IMR-90 (cell line): ENCODE measurements at places on chromosomes 5 and 9. TPM values are rescaled to one million over a fixed set of nuclear protein-coding genes. Genes with fewer than 3 reads are reported as not detected.

The CYSTM1 gene
- total RNA-seq = 6.7 and 7.3 TPM in 2 replicates

The GFI1B gene
- total RNA-seq = not detected in 2 replicates

The FCN2 gene
- total RNA-seq = not detected in 2 replicates

The LHX3 gene
- not detected in 2 replicates for total RNA-seq

The CCL27 gene
- total RNA-seq = 0.18 TPM in 1 of 2 replicates, not detected in the other

The RORB gene
- total RNA-seq = under 0.01 TPM in 1 of 2 replicates, not detected in the other

The FBP2 gene
- not detected in 2 replicates for total RNA-seq

The NR2F1 gene
- 18.1 and 19.0 TPM in 2 replicates for total RNA-seq

The HSPA4 gene
- total RNA-seq = 120 and 192 TPM in 2 replicates

The RAPGEF6 gene
- 18.8 and 30.3 TPM in 2 replicates for total RNA-seq

The CXCL14 gene
- total RNA-seq = under 0.01 TPM in 1 of 2 replicates, not detected in the other

The PAEP gene
- not detected in 2 replicates for total RNA-seq

The IL3 gene
- not detected in 2 replicates for total RNA-seq

The SPINK1 gene
- not detected in 2 replicates for total RNA-seq

The ARAP3 gene
- total RNA-seq = 1.4 and 2.2 TPM in 2 replicates

The FGF10 gene
- not detected in 2 replicates for total RNA-seq

The PCA3 gene
- not detected in 2 replicates for total RNA-seq

The FOXD4 gene
- total RNA-seq = 0.18 TPM in 1 of 2 replicates, not detected in the other

The CCNJL gene
- total RNA-seq = 2.0 and 2.8 TPM in 2 replicates

The MYO10 gene
- total RNA-seq = 93.0 and 115 TPM in 2 replicates

The PTTG1 gene
- 95.0 and 98.6 TPM in 2 replicates for total RNA-seq

The SEPTIN8 gene
- 60.5 and 67.2 TPM in 2 replicates for total RNA-seq

The PCDHGA12 gene
- 8.8 and 9.7 TPM in 2 replicates for total RNA-seq

The PITX1 gene
- total RNA-seq = 10.3 and 10.4 TPM in 2 replicates

The GRAMD2B gene
- 15.8 and 20.3 TPM in 2 replicates for total RNA-seq

The IFNB1 gene
- total RNA-seq = not detected in 2 replicates

The GABRA1 gene
- total RNA-seq = not detected in 2 replicates

The SHC3 gene
- 13.3 and 13.9 TPM in 2 replicates for total RNA-seq

The SLC31A2 gene
- 5.8 and 7.2 TPM in 2 replicates for total RNA-seq

The ANKDD1B gene
- 0.28 TPM in 1 of 2 replicates, not detected in the other for total RNA-seq

The PPP2R2B gene
- total RNA-seq = not detected in 2 replicates

The ADAMTS16 gene
- total RNA-seq = 0.18 and 0.28 TPM in 2 replicates

The WDR38 gene
- total RNA-seq = not detected in 2 replicates

The SV2C gene
- not detected in 2 replicates for total RNA-seq

The PCYOX1L gene
- total RNA-seq = 5.8 and 7.0 TPM in 2 replicates

The PBX3 gene
- total RNA-seq = 15.6 and 16.4 TPM in 2 replicates

The MAMDC2 gene
- 5.0 and 5.6 TPM in 2 replicates for total RNA-seq

The NFIL3 gene
- total RNA-seq = 27.6 and 29.4 TPM in 2 replicates

The PCDHGA5 gene
- 1.7 and 2.0 TPM in 2 replicates for total RNA-seq

The MEIKIN gene
- total RNA-seq = not detected in 2 replicates

The ZNF366 gene
- total RNA-seq = not detected in 2 replicates

The ELAVL2 gene
- total RNA-seq = 0.28 and 0.36 TPM in 2 replicates

The ARSI gene
- total RNA-seq = 15.0 and 15.2 TPM in 2 replicates

The SPATA31C1 gene
- not detected in 2 replicates for total RNA-seq

The TMEM171 gene
- total RNA-seq = 3.0 and 3.3 TPM in 2 replicates

The DNM1 gene
- total RNA-seq = 11.4 and 13.6 TPM in 2 replicates
